ENCODE measurements at places on chromosomes 12 and 14.

- no peak for DNase-seq
Measured at GRCh38 chr14:101407328-101407727, 154.0 kb upstream of the DIO3 start.

DNA sequence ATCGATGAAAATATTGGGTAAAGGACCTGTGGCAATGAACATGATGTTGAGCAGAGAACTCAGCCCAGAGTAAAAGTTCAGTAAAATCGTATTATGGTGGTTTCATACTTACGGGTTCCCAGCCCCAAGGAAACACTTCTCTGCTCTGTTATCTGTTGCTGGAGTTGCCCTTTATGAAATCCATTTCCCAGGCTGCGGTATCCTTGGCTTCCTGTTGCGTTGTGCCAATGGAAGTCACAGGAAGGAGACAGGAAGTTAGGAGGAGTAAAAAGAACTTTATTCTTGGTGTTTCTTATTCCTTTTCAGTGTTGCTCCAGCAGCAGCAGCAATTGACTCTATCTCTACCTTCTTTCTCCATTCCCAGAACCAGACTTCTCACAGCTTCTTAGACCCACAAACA lies 965.2 kb downstream of the VRK1 start:
- no peak for DNase-seq

GRCh38 chr12:6620137-6620884 lies 13.1 kb upstream of the CHD4 start:
- peak; percentile 76 for DNase-seq

DNA sequence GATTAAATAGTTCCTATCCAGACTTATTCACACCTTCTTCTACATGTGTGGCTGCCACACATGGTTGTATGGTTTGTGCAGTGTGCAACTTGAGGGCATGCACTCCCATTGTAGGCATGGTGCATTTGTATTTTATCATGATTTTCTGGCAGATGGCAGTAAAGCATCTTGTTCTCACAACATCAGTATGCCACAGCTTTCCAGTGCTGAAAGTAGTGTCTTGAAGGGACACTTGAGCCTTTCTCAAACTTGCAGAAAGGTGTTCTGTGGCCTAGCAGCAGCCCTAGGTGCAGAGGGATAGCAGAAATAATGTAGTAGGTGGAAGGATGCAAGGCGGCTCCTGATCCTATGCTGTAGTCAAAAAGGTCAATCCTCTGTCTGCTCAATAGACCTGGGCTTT lies 72.9 kb downstream of the LMNTD1 start:
- no peak for DNase-seq

GRCh38 chr12:123089631-123090353 lies 61.1 kb downstream of the PITPNM2 start:
- DNase-seq, result no peak

DNA sequence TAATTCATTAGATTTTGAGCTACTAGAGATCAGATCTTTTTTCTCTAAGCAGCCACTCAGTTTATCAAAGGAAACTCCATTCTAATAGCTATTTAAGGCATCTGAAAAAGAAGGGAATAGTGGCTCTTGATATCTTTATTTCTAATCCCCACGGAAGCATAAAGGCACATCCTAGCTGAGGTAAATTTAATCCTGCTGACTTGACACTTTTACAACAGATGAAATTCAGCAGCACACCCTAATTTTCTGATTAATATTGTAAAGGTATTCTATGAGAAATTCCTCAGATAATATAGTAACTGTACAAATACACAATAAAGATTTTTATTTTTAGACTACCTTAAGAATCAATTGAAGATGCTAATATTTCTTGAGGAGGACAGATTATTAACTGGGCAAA lies 916.4 kb downstream of the TMTC2 start:
- no peak for DNase-seq

DNA sequence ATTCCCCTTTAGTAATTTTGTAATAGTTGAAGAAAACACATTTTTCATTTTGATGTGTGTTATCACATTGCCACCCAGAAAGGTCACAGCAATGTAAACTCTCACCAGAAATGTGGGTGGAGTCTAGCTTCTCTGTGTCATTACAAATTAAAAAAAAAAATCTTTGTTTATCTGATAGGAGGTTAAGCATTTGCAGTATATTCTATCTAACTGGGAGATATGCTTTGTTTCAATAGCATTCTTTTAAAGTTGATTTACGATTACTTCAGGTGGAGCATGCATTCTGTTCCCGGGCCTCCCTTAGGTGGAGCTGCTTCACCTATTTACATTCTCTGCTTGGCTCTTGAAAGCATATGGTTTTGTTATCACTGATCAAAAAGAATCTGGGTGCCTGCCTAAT lies 7.8 kb downstream of the ADIPOR2 start:
- no peak for DNase-seq

- no peak for DNase-seq
Measured at GRCh38 chr12:116710370-116711150, 27.3 kb downstream of the SPRING1 start.

GRCh38 chr12:131404705-131405104 lies 306.2 kb upstream of the SFSWAP start:
- DNase-seq, result no peak

DNA sequence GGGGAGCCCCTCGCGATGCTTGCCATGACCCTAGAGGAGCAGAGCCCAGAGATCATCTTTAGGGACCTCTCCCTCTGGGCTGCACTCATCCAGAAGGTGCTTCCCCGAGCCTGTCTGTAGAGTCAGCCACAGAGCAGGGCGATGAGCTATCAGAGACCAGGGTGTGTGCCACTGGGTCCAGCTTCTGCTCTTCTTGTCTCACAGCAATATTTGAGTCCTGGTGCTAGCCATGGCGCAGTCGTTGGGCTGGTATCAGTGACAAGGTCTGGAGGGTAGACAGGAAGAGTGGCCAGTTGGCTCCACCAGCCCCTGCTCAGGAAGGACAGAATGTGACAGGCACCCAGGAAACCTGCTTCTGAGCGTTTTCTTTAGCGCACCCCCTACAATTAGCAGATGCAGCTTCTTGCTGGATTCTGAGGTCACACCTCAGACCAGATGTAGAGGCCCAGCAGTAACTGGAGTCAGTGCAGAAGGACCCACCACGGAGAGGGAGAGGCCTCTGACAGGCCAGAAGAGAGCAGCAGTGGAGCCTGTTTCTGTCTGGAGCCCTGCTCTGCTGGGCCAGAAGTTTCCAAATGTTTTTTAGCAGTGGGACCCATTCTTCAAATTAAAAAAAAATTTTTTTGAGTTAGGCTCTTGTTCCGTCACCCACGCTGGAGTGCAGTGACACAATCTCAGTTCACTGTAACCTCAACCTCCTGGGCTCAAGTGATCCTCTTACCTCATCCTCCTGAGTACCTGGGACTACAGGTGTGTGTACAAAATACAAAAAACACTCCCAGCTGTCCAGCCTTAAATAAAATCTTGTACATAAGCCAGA lies 23.7 kb downstream of the ANKRD9 start:
- no peak for DNase-seq

DNA sequence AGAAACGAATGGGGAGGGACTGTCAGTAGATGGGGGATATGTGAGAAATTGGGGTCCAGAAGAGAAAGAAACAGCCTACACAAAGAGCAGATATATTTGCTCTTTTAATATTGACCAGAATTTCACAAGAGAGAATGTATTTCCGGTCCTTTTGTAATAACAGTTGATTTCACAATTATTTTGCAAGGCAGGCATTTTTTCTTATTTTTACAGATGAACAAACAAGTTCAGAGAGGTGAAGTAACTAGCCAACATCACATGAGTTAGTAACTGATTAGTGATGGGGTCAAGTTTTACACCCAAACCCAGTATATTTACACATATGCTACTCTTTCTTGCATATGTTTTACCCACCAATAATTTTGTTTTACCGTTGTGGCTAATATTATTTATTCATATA lies 188.2 kb downstream of the NAV3 start:
- DNase-seq, result no peak

GRCh38 chr14:89588840-89589296 lies 171.8 kb upstream of the FOXN3 start:
- DNase-seq, result no peak

DNA sequence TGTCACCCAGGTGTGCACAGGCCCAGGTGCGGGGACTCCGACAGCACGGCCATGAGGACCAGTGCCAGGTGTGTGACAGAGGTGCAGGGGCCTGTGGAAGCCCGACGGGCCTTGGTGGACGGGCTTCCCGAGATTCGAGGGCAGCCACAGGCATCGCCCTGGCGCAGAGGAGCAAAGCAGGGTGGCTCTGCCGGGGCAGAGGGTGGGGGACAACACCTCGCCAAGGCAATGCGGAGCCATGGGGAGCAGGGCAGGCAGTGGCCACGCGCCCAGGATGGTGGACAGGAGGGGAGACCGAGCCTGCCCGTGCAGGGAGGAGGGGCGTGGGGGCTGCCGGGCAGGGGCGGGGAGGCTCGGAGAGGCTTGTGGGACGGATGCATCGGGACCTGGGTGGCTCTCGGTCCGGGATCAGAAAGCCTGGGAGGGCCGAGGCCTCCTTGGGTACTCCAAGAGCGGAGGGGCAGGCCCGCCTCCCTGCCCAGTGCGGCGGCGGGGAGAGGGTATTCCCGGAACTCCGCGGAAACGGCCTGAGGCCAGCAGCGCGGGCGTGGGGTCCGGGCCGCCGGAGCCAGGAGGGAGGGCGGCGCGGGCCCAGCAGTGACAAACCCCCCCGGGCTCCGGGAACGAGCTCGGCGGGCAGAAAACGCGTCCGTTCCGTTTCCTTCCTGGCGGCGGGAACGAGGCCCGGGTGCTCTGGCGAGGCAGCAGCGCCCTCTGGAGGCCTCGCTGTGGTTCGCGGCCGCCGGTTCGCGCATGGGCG lies 1.6 kb downstream of the TMEM121 start:
- peak; percentile 88 for DNase-seq

DNA sequence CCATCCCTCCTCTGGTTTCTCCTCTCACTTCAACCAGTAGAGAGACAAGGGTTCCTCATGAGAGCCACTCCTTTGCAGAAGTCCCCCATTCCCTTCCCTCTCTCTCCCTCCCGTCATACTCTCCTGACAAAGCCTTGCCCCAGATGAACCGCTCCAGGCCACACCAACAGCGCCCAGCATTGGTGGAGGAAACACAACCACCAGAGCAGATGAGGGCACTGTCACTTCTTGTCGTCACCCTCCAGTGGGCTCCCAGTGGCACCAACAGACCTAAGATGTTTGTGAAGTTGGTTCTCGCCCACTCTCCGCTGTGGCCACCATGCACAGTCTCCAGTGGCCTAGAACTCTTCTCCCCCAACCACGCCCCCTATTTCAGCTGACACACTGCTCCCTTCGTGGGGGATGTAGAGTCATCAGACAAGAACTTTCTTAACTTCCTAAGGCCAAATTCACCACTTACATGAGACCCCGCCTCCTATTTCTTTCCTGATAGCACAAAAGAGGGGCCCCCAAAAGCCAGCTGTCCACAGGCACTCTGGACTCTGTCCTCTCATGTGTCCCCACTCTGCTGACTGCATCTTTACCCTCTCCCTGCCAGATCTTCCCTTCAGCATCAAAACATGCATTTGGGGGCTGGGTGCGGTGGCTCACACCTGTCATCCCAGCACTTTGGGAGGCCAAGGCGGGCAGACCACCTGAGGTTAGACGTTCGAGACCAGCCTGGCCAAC lies 29.2 kb upstream of the PLEKHG6 start:
- no peak for DNase-seq

- DNase-seq, result no peak
Measured at GRCh38 chr12:124923905-124924734, 9.7 kb upstream of the UBC start.

DNA sequence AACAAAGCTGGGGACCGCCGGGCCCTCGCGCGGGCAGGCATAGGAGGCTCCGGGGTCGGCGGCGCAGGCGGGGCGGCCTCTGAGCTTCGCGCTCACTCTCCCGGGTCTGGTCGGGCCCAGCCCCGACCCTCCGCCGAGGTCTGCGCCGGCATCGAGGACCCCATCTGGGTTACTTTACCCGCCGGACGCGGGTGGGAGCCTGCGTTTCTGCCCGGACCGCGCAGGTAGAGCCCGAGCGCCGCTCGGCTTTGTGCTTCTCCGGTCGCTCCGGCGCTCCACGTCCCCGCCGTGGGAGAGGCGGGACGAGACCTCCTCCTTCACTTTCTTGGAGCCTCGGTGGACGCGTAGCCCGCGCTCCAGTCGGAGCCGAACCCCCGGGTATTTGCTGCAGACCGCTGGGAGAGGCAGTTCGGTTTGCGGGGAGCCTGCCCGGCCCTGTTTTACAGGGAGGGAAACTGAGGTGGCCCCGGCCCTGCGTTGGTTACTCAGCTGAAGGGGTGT lies 63.2 kb downstream of the FBXL14 start:
- DNase-seq, result no peak

GRCh38 chr12:2311020-2311778 lies 258.4 kb downstream of the CACNA1C start:
- DNase-seq, result peak; percentile 71

GRCh38 chr14:53304726-53305381 lies 151.7 kb upstream of the DDHD1 start:
- no peak for DNase-seq

DNA sequence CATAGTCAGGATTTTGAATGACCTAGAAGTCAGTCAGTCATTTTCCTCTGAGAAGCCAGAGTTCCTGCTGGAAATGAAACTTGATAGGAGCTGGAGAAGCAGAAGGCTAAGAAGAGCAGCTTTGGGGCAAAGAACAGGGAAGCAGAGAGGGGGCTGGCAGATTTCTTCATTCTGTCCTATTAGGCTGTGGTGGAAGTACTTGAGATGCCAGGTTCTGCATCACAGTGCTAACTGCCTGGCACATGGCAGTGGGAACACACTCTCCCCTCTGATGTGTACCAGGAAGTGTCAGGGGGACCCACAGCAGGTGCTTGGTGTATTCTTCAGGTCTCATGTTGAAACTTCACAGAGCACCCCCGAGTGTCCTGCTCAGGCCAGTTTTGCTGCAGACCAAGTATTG lies 61.0 kb downstream of the SUSD6 start:
- no peak for DNase-seq

GRCh38 chr12:128140551-128140950 lies 126.4 kb upstream of the TMEM132C start:
- DNase-seq, result no peak

GRCh38 chr14:67151082-67151666 lies 38.1 kb upstream of the GARIN2 start:
- DNase-seq, result no peak

GRCh38 chr14:95041477-95042020 lies 115.8 kb downstream of the DICER1 start:
- DNase-seq, result no peak

GRCh38 chr12:40752011-40752410 lies 59.8 kb downstream of the CNTN1 start:
- DNase-seq, result no peak

DNA sequence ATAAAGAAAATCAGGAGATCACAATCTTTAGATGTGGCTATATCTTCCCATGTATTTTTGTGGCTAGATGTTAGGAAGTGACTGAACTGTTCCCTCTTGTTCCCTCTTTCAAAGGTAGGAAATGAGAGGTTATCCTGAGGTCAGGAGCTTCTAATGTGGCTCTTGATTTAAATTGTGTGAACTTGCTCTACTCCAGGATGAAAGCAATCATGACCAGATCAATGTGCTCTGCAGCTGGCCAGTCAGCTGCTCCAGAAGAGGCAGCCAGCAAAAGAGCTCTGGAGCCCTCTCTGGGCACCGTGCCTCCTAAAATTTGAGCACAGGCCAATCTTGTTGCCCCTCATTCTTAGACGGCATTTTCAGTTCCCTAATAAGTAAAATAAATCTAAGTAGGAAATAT lies 32.0 kb downstream of the CDK17 start:
- peak; percentile 70 for DNase-seq
